ENCODE measurements at places on chromosomes 16 and 17.

DNA sequence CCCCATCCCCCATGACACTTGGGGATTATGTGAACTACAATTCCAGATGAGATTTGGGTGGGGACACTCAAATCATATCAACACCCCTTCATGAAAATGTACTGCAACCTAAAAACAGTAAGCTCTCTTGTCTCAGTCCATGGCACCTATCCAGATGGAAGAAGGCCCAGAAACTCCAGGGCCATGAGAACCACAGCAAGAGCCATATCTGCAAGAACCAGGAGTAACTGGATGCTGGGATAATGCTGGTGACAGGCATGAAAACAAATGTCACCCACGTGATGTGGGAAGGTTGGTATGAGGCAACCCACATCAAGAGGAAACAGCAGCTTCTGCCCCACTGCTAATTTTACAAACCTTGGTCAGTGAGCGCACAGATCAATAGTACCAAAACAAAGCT lies 400.1 kb upstream of the ERCC4 start:
- no peak for DNase-seq

GRCh38 chr17:81032641-81033480 lies 2.1 kb upstream of the BAIAP2 start:
- no peak for DNase-seq

GRCh38 chr17:37450112-37450511 lies 39.6 kb upstream of the DUSP14 start:
- no peak for DNase-seq

DNA sequence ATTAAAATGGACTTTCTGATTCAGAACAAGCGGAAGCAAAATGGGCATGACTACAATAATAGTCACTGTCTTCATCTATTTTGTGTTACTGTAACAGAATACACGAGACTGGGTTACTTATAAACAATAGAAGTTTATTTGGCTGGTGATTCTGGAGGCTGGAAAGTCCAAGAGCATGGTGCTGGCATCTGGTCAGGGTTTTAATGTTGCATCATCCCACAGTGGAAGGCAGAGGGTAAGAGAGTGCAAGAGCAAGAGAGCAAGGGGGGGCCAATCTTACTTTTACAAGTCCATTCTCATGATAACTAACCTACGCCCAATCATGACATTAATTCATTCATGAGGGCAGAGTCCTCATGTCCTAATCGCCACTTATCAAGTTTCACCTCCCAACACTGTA lies 189.2 kb downstream of the TOX3 start:
- no peak for DNase-seq

DNA sequence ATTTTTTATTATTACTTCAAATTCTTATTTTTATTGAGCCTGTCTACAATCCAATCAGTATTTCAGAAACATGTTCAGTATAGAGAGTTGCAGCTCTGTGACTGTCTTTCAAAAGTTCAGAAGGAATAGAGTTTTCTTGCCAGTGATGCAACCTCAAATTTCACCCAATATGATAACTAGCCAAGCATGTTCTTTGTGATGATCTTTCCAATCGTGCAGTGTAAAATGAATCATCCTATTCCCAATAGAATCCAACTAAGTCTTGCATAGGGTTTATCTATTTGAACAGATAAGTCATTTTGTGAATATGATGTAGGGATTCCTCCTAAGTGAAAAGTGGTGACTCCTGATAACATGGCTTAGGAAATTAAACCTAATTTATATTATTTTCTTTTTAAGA lies 937.8 kb downstream of the KCNJ2 start:
- DNase-seq: no peak

GRCh38 chr16:58492066-58492465 lies 7.9 kb upstream of the NDRG4 start:
- DNase-seq: no peak

DNA sequence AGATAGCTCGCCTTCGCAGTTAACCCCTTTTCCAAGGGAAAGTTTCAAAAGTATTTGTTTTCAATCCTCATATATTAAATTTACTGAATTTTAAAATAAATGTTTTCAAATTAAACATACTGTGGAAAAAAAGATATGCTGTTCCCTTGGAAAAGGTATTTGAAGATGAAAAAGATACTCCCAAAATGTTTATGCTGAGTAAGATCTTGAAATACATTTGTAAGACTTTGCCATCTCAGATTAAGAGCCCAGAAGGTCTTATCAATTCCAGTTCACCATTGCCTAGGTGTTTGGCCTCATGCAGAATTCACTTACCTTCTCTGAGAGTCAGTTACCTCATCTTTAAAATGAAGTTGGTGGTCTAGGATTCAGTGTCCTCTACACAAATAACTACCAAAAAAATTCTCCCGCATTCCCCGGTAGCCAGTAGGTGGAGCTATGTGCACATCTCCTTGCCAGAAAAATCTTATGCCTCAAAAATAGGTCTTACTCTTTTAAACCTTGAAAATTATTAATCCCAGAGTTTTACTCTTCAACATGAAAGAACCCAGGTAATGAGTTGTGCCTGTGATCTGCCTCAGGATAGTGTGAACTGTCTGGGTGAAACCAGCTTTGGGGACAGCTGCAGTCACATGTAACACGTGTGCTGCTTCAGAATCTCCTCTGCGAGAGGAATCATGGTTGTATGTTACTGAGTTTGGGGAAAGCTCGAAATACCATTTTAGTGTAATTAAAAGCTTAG lies 178.3 kb downstream of the MRTFB start:
- DNase-seq: no peak

- DNase-seq: no peak
These were observed 352 bp downstream of the MARF1 start for GRCh38 chr16:15642557-15643047.

DNA sequence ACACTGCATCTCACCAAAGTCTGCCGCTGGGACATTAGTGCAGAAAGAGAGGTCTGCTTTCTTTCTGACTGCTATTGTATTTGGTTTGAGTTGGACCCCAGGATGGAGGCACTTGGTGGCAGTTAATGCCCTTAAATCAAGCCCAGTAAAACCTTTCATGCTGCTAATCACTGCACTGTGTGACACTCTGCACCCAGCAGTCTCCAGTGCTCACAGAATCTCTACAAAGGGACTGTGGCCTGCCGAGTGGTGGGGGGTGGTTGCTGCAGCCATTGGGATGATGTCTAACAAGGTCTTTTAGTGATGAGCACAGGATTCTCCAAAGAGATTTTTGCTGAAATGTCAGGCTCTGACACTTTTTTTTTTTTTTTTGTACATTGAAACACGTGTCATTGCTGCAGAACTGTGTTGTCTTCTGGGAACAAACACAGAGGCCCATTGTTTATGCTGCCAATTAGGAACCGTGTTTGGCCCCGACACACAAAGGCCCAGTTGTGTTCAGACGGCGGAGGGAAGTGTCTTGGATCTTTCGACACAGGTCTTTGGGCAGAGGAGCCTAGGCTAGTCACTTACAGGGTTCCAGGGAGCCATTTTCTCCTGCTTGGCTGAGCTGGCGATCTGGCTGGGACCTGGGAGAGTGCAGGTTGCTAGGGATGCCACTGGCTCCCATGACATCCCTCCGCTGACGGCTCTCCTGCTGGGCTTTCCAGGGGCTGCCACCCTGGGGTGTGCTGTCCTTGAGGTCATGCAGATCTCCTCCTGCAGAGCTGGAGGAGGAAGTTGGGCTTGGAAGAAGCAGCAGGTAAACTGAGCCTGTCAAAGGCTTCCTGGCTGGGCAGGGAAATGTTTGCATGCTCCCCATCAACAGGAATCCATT lies 16.2 kb upstream of the TNRC6C start:
- DNase-seq: no peak

DNA sequence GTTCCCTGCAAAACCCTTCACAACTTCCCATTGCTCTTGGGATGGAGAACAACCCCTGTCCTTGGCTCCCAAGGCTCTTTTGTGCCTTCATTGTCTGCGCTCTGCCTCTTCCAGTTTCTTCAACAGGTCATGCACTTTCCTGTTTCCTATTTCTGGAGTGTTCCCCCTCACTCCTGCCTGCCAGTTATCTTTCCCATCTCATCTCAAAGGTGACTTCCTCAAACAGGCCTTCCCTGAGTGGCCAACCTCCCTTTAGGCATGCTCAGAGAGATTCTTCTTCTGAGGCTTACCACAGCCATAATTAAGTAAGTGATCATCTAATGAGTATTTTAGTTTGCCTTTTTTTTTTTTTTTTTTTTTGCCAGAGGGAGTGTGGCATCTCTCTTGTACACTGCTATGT lies 2.9 kb upstream of the CYLD start:
- no peak for DNase-seq

GRCh38 chr17:8865385-8865784 lies 2.1 kb downstream of the PIK3R6 start:
- no peak for DNase-seq

DNA sequence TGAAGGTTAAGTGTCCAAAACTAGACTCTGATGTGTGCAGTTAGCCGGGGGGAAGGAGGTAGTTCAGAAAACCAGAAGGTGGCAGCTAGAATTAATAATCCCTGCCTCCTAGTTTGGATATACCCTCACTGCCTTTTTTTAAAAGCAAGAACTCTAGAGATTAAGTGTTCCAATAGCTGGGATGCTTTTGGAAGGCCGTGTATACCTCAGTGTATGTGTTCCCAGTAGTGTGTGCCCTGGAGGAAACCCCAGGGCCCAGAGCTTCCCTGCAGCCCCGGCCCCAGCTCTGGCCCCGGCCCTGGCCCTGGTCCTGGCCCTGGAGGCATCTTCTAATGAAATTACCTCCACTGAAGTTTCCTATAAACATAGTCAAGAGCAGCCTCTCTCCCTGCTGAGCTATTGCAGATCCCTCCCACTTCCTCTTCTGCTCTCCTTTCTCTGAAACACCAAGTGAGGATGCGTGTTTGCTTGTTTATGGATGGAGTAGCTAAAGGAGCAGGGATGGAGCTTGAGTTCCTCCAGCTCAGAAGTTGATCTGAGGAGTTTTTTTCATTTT lies 130.7 kb downstream of the PRKCA start:
- no peak for DNase-seq

- DNase-seq: no peak
These were observed 44.8 kb upstream of the NOG start for GRCh38 chr17:56548661-56549060.

- DNase-seq: no peak
These were observed 527 bp downstream of the TRAF4 start for GRCh38 chr17:28744104-28744971.

DNA sequence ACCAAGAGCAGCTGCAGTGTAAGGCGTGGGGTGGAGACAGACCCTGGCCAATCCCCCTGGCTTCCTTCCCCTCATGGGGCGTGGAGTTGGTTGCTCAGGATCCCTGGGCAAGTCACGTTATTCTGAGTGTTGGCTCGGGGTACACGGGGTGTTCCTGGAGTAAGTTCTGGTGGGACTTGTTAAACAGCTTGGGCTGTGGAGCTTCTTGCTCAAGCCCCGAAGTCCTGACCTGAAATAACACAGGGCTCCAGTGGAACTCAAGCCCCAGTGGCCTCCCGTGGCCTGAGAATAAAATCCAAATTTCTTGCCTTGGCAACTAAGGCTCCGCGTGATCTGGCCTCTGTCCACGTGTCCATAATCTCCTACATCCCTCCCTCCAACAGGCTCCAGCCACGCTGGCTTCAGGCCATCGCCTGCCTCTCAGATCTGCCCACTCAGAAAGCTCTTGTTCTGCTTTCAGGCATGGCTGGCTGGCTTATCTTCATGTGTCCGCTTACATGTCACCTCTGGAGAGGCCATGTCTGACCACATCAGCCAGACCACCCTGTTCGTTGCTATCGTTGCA lies 49.3 kb upstream of the BCO1 start:
- DNase-seq: no peak

DNA sequence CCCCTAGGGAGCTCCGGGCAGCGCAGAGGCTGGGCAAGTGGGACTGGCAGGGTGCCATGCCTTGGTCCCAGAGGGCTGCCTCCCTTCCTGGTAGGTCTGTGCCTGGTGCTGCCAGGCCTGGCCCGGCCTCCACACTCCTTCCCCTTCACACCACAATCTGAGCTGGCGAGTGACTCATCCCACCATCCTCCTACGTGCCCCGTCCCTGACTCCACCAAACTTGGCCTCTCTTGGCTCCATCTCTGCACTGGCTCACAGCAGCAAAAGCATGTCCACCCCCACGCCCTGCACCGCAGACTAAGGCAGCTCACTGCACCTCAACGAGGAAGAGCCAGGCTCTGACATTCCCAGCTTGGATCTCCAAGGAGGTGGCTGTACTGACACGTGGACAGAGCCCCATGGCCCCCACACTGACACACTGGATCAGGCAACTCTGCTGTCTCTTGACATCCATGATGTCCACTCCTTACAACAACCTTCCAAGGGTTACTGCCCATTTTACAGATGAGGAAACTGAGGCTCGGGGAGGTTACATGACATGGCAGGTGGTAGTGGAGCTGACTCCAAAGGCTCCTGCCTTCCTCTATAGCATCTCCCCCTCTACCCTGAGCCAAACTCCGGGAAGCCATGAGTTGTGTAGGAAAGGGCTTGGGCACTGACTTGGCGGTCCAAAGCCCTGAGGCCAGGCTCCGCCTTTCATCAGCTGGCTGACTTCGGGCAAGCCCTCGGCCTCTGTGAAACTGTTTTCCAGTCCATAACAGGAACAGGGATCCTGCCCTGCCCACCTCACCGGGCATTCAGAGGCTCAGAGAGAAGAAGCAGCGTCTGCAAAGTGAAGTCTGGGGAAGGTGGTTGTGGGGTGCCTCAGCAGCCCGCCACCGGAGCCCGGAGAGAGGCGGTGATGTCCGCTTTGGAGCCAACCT lies 20.1 kb upstream of the KRT19 start:
- DNase-seq: peak; percentile 95

- DNase-seq: no peak
These were observed 1.5 kb upstream of the SBK1 start for GRCh38 chr16:28290859-28291254.

DNA sequence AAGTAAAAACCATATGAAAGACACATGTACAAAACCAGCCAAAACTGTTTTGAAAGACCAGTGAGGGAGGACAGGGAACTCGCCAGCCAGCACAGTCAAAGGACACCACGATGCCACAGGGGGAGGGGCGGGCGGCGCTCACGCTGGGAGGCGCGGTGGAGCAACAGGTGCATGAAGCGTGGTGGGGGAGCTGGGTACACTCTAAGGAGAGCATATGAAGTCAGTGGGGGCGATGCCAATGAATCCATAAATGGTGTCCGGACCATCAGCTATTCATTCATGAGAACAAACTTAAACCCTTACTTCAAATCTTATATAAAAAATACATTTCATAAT lies 101.0 kb upstream of the DNAH17 start:
- DNase-seq: no peak

DNA sequence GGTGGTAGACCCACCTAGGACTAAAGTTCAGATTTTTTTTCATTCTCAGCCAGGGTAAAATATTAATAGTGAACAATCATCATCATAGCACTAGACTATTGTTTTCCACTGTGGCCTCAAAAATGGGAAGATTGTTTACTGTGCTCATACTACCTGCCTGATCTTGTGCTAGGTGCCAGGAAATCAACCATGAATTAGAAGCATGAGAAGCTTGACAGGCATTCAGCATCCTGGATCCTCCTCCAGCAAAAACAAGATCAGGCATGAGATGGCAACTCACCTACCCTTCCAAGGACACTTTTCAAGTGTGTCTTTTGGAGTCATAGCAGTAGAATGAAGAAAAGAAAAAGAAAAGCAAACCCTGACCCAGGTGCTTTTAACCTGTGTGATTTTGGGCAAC lies 174.2 kb downstream of the CYLD start:
- no peak for DNase-seq
